ENCODE measurements at places on chromosomes 2 and 18.

DNA sequence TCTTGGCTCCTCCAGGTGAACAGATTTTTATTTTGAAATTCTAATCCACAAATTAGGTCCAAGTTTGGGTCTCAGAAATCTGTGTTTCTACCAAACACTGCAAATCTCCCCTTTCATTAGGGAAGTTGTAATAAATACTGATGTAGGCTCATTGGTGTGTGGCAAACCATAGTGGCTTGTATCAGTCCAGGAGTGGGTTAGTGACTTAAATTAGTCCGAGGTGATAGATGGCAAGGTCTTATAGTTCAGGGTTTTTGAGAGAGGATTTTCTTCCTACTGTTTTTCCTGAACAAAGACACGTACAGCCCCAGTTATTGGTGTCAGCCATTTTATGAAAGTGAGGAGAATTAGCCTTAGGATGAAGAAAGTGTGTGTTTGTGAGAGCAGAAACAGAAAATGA is 74.6 kb downstream of the RPRM start:
- no peak for DNase-seq

GRCh38 chr18:42756214-42756613 is 359.3 kb downstream of the RIT2 start:
- no peak for DNase-seq

GRCh38 chr2:215436705-215437565 is 1.1 kb upstream of the FN1 start:
- DNase-seq, result no peak

- no peak for DNase-seq
These were observed 41.5 kb upstream of the GPC1 start for GRCh38 chr2:240393831-240394410.

- no peak for DNase-seq
These were observed 861.6 kb upstream of the CELF4 start for GRCh38 chr18:38427234-38427633.

- no peak for DNase-seq
These were observed 85.0 kb downstream of the WDSUB1 start for GRCh38 chr2:159201360-159202063.

- no peak for DNase-seq
These were observed 30.2 kb downstream of the NYAP2 start for GRCh38 chr2:225429717-225430116.

GRCh38 chr18:77084688-77085035 is 47.9 kb downstream of the MBP start:
- DNase-seq, result no peak

- DNase-seq, result no peak
These were observed 203.3 kb upstream of the FBXO11 start for GRCh38 chr2:48109491-48110204.

- peak; percentile 16 for DNase-seq
These were observed 46.9 kb upstream of the GREB1L start for GRCh38 chr18:21194871-21195771.

DNA sequence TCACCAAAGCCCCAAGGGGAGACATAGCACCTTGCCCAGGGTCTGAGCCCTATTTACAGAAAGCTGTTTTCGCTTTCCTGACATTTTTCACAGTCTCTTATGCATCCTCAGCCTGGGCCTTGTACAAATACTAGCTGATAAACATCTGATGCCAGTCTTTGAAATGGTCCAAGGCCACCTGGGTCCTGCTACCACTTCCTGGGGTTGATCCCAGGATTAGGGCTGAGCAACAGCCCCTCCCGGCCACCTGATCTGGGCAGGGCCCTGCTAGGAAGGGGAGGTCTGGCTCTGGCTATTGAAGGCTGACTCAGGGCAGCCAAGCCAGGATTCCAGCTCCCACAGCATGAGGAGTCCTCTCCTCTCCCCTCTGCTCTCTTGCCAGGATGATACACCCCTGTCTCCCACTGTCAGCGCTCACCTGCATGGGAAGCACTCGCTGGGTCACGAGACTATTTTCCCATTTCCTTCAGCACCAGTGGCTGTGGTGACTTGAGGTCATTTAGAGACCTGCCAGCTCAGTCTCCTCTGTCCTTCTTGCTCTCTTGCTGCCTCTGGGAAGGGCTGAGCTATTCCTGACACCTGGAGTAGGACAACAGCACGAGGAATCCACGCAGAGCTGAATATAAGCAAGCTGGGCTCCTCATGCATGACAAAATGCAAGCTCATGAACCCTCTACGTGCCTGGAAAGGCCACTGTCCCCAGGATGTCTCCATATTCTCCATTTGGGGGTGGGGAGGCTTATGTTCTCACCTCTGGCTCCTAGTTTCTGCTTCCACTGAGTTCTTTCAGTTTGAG is 53.0 kb upstream of the LGALSL start:
- DNase-seq, result no peak

DNA sequence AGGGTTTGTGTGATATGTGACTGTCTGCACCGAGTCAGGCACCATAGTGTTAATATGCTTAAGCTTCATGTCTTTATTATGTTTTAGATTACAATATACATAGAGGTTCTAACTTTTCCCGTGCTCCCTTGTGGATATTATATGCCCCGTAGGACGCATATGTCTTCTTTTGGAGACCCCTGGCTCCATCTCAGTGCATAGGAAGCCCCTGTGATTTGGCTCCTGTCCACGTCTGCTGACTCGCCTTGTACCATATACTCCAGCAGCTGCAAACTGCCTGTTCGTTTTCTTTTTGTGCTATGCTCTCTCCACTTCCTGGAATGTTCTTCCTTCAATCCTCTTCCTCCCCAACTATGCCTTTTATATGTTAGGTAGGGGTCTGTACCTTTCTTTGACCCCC is 110.9 kb downstream of the PTRHD1 start:
- no peak for DNase-seq

DNA sequence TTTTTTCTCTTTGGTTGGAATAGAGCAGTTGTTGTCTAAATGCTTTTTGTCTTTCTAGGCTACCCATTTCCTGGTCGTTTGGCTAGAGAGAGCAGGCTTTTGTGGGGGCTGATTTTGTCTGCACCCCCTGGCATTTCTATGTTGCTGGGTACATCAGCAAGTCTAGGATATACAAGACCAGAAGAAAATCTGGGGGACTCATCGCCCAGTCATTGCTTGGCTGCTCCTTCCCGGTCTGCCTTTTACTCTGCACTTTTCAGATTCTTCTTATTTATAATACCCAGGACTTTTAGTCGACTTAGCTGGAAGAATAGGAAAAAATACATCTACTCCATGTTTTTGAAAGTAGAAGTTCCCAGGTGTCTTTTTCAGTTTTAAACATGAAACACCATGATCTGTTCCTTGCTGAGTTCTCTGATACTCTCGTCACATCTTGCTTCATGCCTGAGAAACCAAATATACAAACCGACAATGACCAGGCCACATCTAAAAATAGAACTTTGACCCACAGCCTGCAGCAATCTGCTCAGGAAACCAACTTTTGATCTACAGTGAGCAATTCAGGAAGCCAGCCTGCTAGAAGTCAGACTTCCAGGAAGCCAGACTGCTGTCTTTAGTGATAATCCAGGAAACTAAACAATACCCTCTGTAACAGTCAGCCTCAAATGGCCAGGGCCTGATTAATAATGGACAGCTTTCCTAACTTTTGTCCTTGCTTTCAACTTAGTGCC is 163.8 kb upstream of the MEX3C start:
- DNase-seq, result no peak

GRCh38 chr2:32862269-32863055 is 84.3 kb upstream of the LTBP1 start:
- DNase-seq, result no peak

- no peak for DNase-seq
These were observed 97.6 kb downstream of the MYCN start for GRCh38 chr2:16037808-16038457.

- no peak for DNase-seq
These were observed 186.0 kb downstream of the CAMKMT start for GRCh38 chr2:44547718-44548117.

DNA sequence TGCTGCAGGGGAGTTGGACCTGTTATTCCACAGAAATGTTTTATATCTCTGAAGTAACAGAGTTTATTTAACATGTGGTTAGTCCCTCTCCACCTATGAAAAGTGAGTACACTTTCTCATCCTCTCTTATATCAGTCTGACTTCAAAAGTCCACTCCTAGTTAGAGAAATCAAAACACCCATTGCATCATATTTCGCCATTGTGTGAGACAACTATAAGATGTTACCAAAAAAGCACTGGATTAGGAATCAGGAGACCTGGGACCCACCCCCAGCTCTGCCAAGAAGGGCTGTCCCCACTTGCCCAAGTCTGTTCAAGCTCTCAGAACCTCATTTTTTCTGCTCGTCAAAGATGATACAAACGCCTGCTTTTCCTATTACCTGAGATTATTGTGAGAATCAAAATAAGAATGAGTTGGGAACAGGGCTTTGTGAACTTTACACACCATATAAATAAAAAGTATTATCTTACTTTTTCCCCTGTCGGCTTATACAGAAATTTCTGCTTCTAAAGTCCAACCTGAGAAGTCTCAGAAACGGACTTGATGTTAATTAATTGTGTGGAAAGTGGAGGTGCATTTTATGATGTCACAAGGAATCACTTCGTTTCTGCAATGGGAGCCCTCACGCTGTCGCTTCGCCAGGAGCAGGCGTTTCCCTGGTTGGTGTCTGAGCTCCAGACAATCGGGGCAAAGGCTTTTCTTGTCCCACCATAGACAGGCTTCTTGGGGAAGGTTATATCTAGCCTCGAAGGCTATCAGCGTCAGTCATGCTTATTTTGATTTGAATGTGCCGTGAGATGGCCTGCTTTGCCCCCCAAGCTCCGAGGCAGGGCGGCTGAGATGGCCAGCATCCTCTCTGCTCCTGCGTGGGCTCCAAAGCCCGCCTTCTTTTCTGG is 89.6 kb upstream of the ZNF516 start:
- no peak for DNase-seq

DNA sequence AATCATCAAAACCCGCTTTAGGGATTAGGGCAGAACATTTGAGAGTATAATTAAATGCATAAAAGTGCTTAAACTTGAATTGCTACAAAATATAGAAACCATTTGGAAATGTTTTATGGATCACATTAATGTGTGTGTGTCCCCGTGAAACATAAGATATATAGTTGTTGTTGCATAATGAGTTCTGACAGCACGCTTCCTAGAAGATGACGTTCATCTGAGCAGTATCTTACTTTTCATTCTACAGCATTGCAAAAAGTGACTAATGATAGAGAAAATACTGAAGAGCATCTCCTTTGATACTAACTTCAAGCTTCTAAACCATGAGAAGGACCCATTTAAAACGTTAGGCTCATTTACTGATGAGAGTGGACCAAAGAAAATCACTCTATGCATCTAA is 63.7 kb downstream of the SLC8A1 start:
- no peak for DNase-seq

DNA sequence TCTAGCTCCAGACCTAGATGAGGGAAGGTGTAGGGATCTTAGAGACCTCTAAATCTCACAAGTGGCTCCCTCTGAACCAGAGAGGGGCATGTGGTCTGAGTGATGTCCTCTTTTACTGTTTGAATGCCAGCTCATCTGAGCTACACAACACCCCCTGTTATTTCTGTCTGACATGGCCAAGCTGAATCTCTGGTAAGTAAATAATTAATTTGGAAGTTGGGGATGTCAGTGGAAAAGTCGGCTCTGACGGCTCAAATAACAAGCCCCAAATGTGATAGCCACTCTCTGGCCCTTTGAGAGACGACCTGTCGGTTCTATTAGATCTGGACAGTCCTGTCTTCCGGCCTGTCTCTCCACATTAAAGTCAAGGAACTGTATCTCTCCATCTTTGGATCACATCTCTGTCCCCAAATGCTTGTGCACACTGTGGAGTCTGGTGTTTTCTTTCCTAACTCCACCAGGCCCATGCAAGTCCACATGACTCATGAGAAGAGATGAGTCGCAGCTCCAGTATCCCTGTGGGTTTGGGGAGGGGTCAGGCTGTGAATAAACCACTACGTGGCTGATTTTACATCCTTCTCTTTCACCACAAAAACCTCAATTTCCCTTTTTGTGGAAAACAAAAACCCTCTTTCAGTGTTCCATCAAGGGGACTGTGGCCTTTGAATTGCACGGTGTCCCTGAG is 52.5 kb downstream of the SETBP1 start:
- peak; percentile 31 for DNase-seq

GRCh38 chr2:237904831-237905599 is 45.6 kb downstream of the RAMP1 start:
- no peak for DNase-seq

DNA sequence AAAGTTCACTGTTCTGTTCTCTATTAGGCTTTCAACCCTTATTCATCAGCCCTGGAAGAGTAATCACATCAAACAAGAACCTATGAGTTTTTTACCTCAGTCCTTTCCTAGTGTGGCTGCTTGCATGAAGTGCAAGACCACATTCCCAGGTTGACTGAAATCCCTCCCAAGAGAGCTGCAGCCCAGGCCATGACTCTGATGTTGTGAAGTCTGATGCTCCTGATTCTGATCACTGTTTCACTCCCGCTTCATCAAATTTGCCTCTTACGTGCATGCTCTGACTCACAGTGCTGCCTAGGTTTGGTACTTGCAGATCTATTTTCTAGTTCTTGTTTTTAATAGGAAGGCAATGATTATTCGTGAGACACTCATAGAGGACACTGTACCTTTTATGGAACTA is 58.2 kb upstream of the DSEL start:
- no peak for DNase-seq
